ENCODE measurements at places on chromosomes 2 and 18.

DNA sequence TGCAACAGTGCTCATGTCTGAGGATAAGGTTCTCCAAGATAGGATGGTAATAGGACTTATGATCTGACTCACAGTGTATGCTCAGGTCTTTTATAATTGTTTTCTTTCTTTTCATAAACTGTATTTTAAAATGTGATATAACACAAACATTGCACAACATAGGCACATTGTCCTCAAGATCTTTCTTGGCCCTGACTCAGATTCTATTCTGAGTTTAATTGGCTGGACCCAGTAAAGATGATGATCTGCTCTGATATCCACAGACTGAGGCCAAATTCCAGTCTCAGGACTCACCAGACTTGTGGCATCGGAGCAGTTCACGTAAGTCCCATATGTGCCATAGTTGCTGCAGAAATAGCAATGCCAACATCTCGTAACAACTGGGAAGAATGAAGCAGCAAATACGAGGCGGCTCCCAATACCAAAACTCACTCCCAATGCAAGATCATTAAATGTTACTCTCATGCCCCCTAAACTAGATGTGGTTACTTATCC lies 448.9 kb upstream of the SLC14A2 start:
- no peak for DNase-seq

- no peak for DNase-seq
Measured at GRCh38 chr18:79487183-79487800, 91.6 kb downstream of the NFATC1 start.

GRCh38 chr2:234792621-234793022 lies 159.2 kb upstream of the SH3BP4 start:
- no peak for DNase-seq

DNA sequence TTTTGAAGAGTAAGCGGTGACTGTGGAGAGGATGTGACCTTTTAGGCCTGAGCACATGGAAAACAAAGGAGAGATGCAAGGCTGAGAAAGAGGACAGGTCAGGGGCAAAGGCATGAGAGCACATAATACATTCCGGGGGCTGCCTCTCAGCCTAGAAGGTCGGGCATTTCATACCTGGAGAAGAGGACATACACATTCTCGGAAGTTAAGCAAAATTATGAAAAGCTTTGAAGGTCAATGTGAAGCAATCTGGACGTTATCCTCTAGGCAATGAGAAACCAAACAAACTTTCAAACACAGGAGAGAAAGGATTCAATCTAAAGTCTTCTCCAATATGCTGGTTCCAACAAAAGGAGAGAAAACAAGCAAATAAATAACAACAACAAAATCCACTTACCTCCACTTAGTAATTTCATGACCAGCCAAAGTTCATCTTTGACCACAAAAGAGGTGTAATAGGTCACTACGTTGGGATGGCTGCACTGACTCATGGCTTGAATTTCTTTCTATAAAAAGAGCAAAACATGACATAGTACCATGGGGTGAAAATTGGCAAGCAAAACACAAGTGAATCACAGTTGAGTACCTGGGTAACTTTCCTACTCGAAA lies 80.4 kb downstream of the STK39 start:
- no peak for DNase-seq

DNA sequence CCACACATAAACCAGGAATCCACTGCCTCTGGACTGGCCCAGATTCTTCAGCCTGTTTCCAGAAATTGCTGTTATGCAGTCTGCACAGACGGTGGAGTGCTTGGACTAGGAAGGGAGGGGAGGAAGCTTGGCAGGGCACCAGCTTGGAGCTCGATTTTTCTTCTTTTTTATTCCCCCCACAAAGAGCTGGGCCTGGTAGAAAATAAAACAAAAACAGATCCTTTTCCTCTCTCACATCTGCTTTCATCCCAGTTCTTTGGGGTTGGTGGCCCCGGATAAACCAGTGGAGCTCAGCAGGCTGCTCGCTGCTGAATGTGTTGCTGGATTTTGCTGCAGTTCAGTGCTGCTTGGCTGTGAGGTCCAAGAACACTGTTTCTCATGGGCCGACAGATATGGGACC lies 16.0 kb downstream of the LRRTM1 start:
- no peak for DNase-seq

GRCh38 chr2:223055140-223055539 lies 3.1 kb downstream of the KCNE4 start:
- DNase-seq = no peak

DNA sequence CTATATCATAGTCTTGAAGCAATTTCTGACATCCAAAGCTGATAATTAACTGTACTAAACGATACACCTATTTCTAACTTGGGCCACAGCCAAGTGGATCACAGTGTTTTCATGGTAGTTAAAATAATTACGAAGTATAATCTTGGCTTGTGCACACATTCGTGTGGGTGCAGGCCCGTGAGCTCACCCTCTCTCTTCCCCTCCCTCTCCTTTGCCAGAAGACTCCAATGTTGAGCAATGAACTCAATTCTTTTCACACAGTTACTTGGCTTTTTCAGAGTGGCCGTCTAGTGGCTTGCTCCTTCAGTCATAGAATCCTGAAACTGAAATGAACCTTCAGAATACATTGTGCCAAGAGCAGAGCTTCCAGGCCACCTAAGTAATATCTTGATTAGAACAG lies 178.7 kb downstream of the NCKAP5 start:
- no peak for DNase-seq

Measured in stimulated activated CD8-positive, alpha-beta memory T cell treated with anti-CD3 and anti-CD28 coated beads, Interleukin-4, amount 100 ng/mL, for 48 hours (primary cell).